ENCODE measurements at places on chromosomes 4 and X.

DNA sequence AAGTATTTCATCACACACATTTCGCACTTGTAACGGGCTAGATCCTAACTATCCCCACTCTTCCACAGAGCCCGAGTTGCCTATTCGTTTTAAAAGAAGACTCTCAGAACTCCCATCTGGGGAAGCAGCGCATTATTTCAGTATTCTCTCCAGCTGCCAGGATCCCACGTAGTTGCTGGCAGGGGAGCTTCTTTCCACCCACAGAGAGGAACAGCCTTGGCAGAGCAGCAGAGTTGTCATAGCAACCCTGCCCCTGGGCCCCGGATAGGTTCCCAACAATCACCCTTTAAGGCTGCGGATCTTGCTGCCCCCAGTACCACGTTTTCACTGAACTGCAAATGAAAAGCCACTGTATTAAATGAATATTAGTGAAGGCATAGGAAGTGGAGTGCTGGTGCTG lies 106.7 kb downstream of the GPM6A start:
- DNase-seq: no peak

DNA sequence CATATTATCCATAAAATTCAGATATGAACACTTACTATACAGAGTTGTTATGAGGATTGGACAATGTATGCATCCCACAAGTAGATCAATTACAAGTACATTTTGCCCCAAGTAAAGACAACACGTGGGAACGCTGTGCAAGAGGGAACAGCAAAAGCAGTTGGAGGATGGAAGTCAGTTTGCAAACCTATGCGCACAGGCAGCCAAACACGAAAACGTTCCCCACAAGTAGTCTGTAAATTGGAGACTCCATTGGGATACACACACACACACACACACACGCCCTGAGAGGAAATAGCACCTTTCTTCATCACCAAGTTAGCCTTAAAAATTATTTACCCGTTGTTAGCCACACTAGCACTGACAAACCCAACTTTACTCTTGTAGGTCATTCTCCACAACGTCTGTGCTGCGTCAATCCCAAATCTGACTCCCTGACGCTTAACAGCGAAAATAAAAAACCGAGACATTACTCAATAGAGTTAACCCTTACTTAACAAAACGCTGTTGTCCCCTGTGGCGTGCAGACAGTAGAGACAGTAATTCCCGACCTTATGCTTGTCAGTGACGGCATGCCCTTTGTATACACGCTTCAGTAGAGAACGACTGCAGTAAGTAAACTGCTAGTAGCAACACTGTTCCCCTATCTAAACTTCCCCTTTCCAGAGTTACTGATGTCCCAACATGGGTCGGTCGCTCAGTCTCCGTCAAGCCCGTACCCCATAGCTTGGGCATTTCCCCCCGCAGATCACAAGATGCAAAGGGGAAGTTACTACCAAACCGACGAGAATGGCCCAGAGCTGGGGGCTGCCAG lies 730 bp downstream of the MANBA start:
- no peak for DNase-seq

- DNase-seq: no peak
These were observed 8.7 kb downstream of the GLOD5 start for GRCh38 chrX:48770296-48770695.

- DNase-seq: no peak
These were observed 62.2 kb downstream of the RTL5 start for GRCh38 chrX:72069350-72070160.

DNA sequence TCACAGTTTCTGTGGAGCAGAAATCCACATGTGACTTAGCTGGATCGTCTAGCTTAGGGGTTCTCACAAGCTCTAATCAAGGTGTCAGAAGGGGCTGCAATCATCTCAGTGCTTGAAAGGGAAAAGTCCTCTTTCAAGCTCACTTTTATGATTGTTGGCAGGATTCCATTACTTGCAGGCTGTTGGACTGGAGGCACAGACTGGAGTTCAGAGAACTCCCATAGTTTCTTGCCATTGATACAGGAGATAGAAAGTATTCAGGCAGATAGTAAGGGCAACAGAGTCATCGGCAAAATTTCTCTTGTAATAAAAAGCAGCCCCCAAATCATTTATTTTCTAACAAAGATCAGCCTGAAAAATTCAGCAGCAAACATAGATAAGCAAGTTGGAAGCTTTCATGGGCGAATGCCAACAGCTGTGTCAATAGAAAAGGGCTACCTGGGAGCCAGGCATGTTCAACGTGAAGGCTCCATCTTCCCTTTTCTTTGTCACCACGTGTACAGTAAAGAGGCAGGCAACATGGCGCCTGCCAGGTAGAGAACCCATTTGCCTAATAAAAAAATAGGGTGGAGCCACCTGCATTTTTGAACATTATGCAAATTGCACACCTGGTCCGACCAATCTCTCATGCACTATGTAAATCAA lies 64.4 kb downstream of the CXCL13 start:
- DNase-seq: no peak

- DNase-seq: no peak
These were observed 47.2 kb upstream of the RBMXL3 start for GRCh38 chrX:115142057-115142456.

DNA sequence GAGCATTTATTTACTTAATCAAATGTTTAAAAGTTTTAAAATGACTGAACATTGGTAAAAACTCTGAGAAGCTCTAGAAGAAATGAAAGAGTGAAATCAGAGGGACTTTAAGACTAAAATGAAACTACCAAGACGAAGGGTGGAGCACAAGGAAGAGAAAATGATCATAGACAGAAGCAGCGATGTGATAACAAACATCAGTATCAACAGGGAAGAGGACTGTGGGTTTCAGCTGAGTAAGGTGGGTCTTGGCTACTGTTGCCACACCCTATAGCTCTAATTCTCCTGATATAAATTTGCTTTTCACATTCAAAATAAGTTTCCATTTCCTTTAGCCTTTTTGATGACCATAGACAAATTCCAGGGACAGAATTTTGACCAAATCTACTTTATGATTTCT lies 18.4 kb downstream of the SOD3 start:
- no peak for DNase-seq

DNA sequence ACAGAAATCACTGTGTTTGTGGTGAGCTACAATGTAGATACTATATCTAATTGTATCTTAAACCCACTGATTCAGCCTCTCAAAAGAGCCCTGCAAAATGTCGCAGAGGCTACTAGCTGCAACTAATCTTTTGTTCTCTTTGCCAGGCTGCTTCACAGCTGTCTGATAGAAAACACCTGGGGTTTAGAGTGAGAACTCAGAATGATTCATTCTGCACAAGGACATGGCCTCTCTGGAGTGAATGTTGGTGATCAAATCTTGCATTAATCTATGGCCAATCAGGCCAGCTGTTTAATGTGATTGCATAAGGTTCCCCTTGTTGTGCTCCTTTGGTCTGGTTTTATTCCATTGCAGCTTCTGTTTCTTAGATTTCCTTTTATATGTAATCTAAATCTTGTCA lies 100.3 kb downstream of the EMCN start:
- no peak for DNase-seq

DNA sequence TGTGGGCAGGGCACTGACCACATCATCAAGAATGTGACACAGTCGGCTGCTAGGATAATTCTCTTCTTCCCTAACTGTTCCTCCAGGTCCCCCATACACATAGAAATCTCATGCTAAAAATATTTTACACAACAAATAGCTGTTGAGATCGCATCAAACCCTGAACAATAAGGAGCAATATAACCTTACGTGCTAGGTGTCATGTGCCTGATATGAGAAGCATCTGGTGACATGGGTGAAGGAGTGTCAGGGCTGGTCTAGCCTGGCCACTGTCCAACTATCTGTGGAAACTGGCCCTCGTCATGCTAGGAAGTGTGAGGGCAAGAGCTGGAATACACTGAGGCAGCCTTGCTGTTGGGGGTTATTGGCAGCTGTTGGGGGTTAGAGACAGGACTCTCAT lies 167.3 kb upstream of the PGRMC2 start:
- DNase-seq: no peak

GRCh38 chr4:3307060-3307459 lies 14.2 kb downstream of the RGS12 start:
- no peak for DNase-seq

GRCh38 chr4:168541266-168541953 lies 44.6 kb downstream of the PALLD start:
- DNase-seq: no peak

- DNase-seq: no peak
These were observed 176.9 kb downstream of the PDHA2 start for GRCh38 chr4:96016634-96017299.

DNA sequence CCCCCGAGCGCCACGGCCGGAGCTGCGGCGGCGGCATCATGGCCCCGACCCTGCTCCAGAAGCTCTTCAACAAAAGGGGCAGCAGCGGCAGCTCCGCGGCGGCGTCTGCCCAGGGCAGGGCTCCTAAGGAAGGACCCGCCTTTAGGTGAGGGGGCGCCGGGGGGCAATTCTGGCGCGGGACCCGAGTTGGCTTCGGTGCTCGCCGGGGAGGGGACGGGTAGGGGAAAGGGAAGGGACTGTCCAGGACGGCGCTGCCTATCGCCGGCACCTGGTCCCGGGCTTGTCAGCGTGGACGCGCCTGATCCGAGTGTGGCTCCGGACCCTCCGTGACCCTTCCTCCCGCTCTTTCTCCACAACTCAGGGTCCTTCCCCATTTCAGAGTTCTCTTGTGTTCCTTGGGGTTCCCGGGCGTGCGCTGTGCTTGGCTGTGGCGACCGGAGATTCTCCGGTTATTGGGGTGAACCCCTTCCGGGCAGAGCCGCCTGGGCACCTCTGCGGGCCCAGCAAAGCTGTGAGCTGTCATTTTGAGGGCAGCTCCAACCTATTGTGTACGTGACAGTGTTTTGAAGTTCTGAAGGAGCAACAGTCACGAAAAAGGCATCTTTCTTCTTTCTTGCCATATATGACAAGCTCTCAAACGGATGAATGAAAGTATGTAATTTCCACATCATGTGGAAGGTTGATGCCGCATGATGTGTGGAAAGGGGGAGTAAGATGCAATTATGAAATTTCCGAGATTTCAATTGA lies 522 bp downstream of the FNIP2 start:
- no peak for DNase-seq

DNA sequence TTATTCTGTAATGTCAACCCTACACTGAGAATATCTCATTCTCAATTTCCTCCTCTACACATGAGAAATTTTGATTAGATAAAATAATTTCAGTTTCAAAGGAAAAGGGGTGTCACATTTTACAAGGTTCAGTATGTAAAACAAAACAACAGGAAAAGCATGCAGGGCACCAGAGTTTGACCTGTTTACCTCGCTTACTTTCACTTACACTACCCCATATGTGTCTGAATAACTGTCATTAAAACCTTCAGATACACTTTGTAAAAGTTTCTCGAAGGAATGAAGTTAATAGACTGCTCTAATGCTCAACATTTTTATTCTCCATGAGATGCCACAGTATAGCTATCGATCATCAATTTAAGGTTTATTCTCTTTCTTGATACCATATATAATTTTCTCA lies 12.3 kb upstream of the PCDH10 start:
- no peak for DNase-seq

GRCh38 chr4:88765729-88766128 lies 68.1 kb upstream of the NAP1L5 start:
- no peak for DNase-seq

DNA sequence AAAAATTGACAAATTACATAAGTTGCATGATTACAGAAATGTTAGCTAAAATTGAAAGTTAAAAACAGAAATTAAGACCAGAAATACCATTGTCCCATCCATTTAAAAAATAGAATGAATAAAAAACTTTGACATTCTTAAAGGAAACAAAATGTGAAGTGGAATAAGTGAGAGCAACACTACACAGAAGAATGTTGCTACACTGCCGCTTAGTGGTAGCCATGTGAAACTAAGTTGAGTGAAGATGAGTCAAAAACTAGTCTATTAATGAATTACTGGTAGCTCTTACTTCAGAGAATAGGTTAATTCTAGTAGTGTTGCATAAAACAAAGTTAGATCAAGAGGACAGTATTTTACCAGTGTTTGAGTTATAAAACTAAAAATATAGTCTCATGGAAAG lies 571.0 kb upstream of the KLHL4 start:
- no peak for DNase-seq

DNA sequence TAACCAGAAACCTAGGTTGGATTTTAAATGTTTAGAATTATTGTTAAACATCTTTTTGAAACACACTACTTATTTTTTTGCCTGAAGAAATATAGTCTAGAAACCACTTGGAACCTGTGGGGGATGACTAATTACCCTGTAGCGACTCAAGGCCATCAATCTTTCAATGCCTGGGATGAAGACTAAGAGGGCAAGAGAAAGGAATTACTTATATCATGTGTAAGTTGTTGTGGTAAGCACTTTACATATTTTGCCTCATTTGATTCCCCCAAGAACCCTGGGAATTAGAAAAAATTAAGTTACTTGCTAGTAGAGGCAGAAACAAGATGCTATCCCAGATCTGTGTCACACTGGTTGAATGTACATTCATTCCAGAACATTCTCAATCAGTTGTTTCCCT lies 170.9 kb upstream of the GRIA3 start:
- no peak for DNase-seq
